H4 (cell line): ENCODE measurements at places on chromosomes 16 and 17. TPM values are rescaled to one million over a fixed set of nuclear protein-coding genes. Genes with fewer than 3 reads are reported as not detected.

Gene PGAP3
- total RNA-seq, result 10.9 and 11.4 TPM in 2 replicates

Gene KRT28
- not detected in 2 replicates for total RNA-seq

Gene ZPBP2
- not detected in 2 replicates for total RNA-seq

Gene PITPNM3
- 0.15 and 0.18 TPM in 2 replicates for total RNA-seq

Gene ACAP1
- 0.19 TPM in 1 of 2 replicates, not detected in the other for total RNA-seq

Gene CCL8
- not detected in 2 replicates for total RNA-seq

Gene CPHXL2
- not detected in 2 replicates for total RNA-seq

Gene OR4D1
- 0.02 TPM in 1 of 2 replicates, not detected in the other for total RNA-seq

Gene CCL16
- not detected in 2 replicates for total RNA-seq

Gene TSPOAP1
- not detected in 2 replicates for total RNA-seq

Gene RNF157
- total RNA-seq, result 6.8 and 7.8 TPM in 2 replicates

Gene DHRS7C
- not detected in 2 replicates for total RNA-seq

Gene INPP5K
- total RNA-seq, result 34.1 and 47.0 TPM in 2 replicates

Gene FOXO3B
- 0.46 TPM in 1 of 2 replicates, not detected in the other for total RNA-seq

Gene DHX58
- 7.5 and 7.7 TPM in 2 replicates for total RNA-seq

Gene RUNDC3A
- not detected in 2 replicates for total RNA-seq

Gene OSGIN1
- 26.1 and 27.3 TPM in 2 replicates for total RNA-seq

Gene CA4
- not detected in 2 replicates for total RNA-seq

Gene OTOA
- total RNA-seq, result 0.04 TPM in 1 of 2 replicates, not detected in the other

Gene RNF227
- 1.1 and 3.6 TPM in 2 replicates for total RNA-seq

Gene TNFRSF17
- not detected in 2 replicates for total RNA-seq

Gene TBX21
- total RNA-seq, result 0.10 TPM in 1 of 2 replicates, not detected in the other

Gene CPSF4L
- not detected in 2 replicates for total RNA-seq

Gene SLFN13
- total RNA-seq, result 0.25 and 0.85 TPM in 2 replicates

Gene ABI3
- not detected in 2 replicates for total RNA-seq

Gene MYO15A
- total RNA-seq, result under 0.01 TPM in 1 of 2 replicates, not detected in the other

Gene ZNF594
- 4.6 and 6.3 TPM in 2 replicates for total RNA-seq

Gene WFDC1
- total RNA-seq, result not detected in 2 replicates

Gene SMPD3
- total RNA-seq, result not detected in 2 replicates

Gene TP53TG3
- not detected in 2 replicates for total RNA-seq

Gene SLC46A1
- 4.7 and 4.9 TPM in 2 replicates for total RNA-seq

Gene PROCA1
- total RNA-seq, result 0.70 TPM in 1 of 2 replicates, not detected in the other

Gene ITGA2B
- 0.21 and 0.82 TPM in 2 replicates for total RNA-seq

Gene PRSS53
- 0.14 and 0.31 TPM in 2 replicates for total RNA-seq

Gene CCL5
- 0.31 TPM in 1 of 2 replicates, not detected in the other for total RNA-seq

Gene HSD17B2
- 1.0 and 1.1 TPM in 2 replicates for total RNA-seq

Gene CTRB2
- not detected in 2 replicates for total RNA-seq

Gene MEIOB
- total RNA-seq, result 2.8 and 9.0 TPM in 2 replicates

Gene TM4SF5
- total RNA-seq, result not detected in 2 replicates

Gene KRTAP1-5
- total RNA-seq, result 0.27 TPM in 1 of 2 replicates, not detected in the other

Gene CD300E
- total RNA-seq, result not detected in 2 replicates

Gene CNTD1
- total RNA-seq, result not detected in 2 replicates

Gene EVPLL
- total RNA-seq, result 0.35 TPM in 1 of 2 replicates, not detected in the other

Gene CA7
- total RNA-seq, result not detected in 2 replicates
